ENCODE measurements at places on chromosomes 6 and 20.

DNA sequence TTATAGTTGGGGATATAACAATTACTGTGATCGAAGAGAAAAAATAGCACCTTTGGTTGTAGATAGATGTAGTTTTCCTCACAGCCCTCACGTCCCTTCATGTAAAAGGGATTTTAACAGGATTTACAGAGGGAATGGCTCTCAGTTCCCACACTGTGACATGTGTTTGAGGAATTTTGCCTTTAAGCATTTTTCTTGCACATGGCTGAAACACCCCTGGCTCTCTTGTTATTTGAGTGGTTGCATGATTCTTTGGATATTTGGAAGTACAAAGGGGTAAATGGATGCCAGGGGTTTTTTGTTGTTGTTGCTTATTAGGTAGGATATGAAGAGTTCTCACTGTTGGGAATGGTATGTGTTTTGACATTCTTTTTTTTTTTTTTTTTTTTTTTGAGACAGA is 48.2 kb downstream of the JAG1 start:
- no peak for DNase-seq

DNA sequence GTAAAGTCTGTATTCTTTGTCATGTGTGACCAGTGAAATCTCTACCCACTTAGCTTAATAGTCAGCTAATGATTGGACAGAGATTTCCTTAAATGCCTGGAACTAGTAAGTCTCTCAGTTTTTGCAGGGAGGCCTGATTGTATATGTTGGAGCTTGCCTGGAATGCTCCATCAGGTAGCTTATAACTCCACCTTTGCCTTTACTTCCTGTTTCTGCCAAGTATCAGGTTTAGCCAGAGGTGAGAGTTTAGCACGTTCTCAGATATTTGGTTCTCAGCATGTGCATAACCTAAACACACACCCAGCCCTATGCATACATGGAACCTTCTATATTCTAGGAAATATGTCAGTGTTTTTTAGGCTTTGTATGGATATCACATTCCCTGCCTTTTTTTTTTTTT is 435.3 kb downstream of the CDKAL1 start:
- no peak for DNase-seq

DNA sequence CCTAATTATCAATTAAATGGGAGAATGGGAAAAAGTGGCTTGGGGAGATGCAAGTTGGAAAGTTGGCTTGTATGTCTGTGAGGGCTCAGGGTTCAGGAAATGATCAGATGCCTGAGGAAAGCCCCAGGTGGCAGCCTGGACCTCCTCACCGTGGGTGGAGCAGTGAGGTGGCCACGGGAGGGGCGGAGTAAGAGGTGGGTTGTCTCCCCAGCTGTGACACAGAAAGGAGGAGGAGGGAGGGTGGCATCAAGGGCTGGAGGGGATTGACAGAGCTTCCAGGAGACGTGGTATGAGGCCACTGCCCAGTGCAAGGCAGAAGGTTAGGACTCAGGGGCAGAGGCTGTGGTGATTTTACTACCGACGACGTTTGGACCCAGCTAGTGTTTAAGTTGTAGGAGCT is 672.2 kb downstream of the PRKN start:
- DNase-seq: no peak

GRCh38 chr20:53568351-53568750 is 25.3 kb downstream of the ZNF217 start:
- no peak for DNase-seq

- DNase-seq: peak; percentile 19
These were observed 1.1 kb upstream of the DCBLD1 start for GRCh38 chr6:117481278-117481925.

DNA sequence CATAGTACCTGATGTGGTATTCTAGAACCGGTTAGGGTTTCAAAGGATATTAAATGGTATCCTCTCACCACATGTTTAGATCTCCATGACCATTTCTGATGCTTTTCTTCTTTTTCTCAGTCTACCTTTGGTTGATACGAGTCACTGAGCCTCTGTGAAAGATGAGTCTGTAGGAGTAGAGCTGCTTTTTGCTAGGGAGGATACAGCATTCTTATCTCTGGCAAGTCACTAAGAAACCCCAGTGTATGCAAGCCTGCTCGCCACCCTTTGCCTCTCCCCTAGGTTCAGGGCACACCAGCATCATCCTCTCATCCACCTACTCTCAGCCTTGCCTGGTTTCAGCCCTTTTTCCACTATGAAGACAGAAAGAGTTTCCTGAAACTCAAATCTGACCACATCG is 89.9 kb downstream of the MTFR2 start:
- DNase-seq: no peak

GRCh38 chr6:14593286-14593685 is 475.7 kb downstream of the CD83 start:
- no peak for DNase-seq

DNA sequence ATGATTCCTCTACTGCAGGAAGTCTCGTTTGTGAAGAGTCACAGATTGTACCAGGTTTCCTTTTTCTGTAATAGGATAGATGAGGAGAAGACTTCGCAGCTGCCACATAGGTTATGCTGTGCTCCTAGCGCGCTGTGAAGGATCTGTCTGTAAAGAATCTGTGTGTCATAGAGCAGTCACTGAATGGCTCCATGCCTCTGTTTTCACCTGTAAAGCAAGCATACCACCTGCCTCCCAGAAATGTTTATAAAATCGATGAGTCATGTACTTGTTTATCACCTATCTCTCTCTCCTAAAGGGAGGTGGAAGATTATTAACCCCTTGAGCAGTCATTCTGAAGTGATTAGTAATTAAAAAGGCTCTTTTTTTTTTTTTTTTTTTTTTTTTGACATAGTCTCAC is 86.6 kb downstream of the TFAP2B start:
- DNase-seq: no peak

DNA sequence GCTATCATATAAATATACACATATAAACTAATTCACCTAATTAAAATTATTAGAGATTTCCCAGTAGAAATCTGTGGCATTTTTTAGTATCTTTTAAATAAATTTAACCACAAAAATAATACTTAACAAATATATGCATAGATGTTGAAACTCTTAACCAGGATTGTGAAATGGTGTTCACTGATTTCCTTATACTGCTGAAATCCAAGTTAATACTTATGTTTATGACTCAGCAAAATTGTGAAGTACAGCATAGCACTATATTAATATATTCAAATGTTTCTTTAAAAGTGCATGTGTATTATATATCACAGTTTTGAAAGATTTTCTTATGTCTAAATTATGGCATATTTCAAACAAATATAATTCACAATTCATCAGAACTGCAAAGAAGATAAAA is 328.2 kb upstream of the MANEA start:
- no peak for DNase-seq

- no peak for DNase-seq
These were observed 595 bp downstream of the FBXO5 start for GRCh38 chr6:152981989-152982903.

DNA sequence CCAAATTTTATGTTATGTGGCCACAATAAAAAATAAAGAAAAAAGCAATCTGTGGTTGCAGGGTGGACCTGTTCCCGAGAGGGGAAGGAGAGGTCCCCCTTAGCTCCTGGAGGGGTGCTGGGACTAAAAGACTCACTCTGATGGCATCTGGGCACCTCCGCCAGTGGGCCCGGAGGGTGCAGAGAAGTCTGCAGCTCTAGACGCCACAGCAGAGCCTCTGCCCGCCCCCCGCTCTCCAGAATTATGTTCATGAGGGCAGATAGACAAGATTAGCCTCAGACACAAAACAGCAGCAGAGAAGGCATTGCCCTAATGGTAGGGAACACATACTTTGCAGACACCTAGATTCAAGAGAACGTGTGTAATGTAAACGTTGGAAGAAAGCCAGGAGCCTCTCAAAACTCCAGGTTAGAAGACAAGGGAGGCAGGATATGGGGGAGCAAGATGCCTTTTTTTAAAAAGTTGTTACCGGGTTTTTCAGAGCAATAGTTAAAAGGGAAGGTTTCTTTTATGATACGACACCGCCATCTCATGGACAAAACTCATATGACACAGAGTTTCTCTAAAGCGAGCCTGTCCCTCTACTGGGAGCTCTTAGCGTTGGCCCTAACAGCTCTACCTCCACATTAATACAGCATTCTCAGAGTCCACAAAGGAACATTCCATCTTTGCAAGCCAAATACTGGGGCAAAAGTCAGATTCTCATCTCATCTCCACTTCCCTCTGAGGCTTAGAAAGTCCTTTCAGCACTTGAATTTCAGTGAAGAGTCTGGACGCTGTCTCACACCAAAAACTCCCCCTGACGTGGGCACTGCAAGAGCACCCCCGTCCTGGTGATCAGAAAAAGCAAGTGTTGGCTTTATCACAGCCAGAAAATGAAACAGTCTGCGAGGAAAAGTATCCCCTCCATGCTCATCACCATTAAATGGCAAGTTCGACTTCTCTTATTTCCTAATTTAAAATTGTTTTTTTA is 47.2 kb downstream of the FOXF2 start:
- DNase-seq: peak; percentile 18

DNA sequence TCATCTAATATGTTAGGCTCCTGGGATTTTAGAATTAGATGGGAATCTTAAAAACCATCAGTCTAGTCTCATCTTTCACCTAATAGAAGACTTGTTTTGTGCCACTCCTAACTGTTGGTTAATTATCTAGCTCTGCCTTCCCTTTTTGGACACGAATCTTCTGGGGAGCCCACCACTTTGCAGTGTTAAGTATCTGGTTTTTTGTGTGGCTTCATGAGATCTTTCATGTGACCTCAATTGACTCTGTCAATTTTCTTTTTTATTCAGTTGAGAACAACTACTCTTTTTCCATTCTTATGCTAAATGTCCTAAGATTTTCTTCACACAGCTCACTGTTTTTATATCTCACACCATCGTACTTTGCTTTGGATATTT is 16.9 kb downstream of the TBPL1 start:
- DNase-seq: no peak

GRCh38 chr6:73455865-73456629 is 4.0 kb upstream of the CGAS start:
- no peak for DNase-seq

GRCh38 chr6:53944543-53944942 is 149.7 kb downstream of the LRRC1 start:
- no peak for DNase-seq

GRCh38 chr20:23632711-23633573 is 4.8 kb downstream of the CST3 start:
- DNase-seq: no peak

GRCh38 chr6:2215342-2215741 is 30.1 kb downstream of the GMDS start:
- DNase-seq: no peak

DNA sequence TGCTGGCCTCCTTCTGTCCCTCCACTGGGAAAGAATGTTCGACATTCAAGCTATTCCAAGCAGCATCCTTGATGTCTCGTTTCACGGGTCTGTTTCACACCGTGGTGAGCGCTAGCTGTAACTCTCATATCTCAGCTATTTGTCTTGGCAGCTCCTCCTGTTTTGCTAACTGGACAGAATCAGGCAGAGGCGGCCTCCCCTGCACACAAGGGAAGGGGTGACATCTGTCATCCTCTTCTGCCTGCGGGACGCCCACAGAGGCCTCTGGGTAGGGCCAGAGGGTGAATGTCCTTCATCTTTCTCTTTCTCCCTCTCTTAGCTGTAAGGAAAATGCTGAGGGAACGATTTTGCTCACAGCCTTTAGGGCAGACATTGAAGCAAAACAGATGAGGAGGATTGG is 232.8 kb upstream of the GMDS start:
- DNase-seq: no peak

DNA sequence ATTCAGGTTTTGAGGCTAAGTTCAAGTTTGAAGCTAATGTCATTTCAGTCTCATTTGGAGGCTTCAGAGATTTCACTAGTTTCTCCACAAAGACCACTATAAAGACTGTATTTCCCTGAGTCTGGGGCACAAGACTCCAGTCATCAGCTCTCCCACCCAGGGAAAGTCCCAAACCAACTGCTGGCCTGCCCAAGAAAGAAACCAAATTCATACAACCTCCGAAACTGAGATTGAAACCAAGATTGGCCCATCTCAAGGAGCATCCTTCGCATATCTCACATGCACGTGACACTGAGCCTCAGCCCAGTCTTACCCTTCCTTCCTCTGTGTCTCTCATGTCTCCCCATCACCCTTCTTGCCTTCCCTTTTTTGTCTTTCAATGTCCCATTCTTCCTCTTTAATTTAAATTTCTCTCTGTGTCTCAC is 3.5 kb upstream of the LTA start:
- no peak for DNase-seq

- DNase-seq: no peak
These were observed 403.5 kb downstream of the CDH4 start for GRCh38 chr20:61655591-61655990.

DNA sequence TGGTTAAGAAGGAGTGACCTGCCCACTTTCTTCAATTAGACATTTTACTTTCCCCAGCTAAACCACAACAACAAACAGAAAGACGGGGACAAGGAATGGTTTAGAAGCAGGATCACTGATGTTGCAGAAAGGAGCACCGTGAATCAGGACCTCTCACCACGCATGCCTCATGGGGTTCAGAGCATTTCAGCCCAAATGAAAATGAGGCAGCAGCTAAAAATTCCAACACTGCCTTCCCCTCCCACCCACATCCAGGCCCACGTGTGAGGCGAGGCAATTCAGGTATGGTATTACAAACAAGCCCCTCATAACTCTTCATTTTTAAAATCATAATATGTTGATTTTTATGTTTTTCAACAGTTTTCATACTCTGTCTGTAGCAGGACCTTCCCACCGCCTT is 194.1 kb upstream of the ARID1B start:
- no peak for DNase-seq

- DNase-seq: no peak
These were observed 36.2 kb upstream of the DSP start for GRCh38 chr6:7505189-7505699.

GRCh38 chr6:28153546-28153945 is 11.9 kb downstream of the ZKSCAN8 start:
- DNase-seq: no peak

DNA sequence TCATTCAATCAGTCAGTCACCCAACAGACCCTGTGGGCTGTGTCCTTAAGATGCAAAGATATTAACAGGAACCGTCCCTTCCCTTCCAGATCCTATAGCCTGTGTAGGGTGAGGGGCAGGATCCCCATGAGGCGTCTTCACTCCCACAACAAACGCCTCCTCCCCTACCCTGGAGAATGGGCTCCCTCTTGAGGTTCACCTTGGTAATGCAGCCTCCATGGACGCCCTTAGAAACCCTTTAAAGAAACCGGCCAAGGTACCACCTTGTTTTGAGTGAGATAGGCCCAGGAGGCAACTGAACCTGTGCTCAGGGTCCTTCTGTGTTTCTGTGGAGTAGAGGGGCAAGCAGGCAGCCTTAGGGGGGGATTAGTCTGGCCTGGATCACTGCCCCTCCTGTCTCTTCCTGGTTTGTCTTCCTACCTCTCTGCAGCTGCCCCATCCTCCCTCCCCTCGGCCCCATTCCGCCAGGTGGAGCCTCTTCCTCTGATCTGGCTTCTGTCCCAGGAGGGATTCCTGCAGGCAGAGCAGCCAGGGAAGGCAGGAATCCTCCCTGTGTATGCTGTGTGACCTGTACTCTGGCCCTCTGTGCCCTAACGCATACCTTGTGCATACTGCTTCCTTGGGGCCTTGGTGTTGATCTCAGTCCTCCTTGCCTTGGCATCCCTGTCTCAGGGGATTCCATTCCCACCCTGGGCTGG is 6.6 kb upstream of the GUCA1A start:
- peak; percentile 75 for DNase-seq

All from stimulated activated CD4-positive, alpha-beta T cell treated with anti-CD3 and anti-CD28 coated beads, Interleukin-12 subunit alpha, Interleukin-12 subunit beta, amount 100 ng/mL, for 4 hours (primary cell).